Amniotic stem cell (primary cell): ENCODE measurements at places on chromosomes 1 and 21.

DNA sequence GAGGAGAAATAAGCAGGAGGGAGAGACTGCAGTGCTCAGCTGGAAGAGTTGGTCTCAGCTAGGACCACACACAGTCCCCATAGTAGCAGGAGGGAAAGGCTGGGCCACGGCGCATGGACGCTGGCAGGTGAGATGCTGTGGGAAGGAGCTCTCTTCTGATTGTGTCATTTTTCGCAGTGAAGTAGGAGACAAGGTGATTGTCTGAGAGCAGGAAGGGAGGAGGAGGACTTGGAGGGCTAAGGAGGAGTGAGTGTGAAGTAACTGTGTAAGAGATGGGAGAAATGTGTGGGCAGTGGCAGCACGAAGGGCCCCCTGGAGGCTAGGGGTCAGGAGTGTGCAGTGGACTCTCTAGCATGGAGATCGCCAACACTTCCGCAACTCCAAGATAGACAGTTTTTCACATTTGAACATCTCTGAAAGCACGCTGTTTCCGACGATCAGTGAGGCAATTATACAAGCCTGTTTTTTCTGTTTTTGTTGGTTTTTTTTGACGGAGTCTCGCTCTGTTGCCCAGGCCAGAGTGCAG is 26.4 kb upstream of the KCNC4 start:
- no peak for DNase-seq

DNA sequence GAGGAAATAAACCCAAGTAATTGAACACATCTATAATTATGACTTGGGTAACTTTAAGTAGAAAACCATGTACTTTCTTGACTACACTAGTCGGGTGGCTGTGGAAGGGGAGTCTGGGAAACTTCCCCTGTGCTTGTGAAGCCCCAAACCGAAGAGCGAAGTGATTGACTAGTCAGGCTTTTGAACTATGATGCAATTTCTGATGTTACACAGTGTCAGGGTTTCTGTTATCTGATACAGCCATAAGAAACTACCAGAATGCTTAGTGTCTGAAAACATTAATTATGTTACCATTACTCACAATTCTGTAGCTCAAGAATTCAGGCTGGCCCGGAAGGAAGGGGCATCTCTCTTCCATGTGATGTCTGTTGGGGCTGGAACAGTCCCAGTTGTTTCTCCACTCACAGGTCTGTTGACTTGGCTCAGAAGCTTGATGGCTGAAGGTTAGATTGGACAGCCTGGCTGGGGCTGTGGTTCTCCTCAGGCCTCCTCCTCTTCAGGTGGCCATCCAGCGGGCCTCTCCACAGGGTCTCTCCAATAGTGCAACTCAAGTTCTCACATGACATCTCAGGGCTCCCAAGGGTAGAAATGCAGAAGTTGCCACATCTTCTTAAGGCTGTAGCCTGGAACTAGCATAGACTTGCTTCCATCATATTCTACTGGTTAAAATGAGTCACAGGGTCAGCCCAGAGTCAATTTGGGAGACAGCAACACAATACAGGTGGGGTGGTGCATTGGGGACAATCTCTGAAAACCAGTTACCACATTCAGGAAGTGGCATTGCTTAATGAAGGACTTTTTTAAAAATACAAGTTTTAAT is 8.3 kb upstream of the C8B start:
- DNase-seq: no peak

DNA sequence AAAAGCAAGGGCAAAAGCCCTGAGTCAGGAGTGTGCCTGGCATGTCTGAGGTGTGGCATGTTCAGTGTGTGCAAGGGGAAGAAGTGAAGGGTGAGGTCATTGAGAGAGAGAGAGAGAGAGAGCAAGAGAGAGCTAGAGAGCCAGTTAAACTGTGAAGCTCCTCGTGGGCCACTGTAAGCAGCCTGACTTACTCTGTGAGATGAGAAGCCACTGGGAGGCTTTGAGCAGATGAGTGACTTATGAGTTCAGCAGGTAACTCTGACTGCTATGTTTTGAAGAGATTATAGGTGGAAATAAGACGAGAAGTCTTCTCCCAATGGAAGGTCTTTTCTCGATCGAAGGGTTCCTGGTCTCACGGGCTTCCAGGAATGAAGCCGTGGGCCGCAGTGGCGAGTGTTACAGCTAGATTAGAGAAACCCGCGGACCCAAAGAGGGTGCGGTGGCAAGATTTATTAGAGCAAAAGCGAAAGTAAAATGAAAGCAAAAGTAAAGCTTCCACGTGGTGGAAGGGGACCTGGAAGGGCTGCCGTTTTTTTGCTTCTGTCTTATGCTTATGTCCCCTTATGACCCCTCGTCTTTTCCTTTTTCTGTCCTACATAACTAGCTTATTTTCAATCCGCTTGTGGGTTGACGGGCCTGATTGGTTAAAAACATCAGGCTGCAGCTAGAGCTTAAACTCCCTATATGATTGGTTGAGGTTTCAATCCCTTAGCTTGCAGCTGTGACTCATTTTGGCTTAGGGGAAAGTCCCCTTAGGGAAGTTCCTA is 323.1 kb upstream of the FAM78B start:
- DNase-seq: no peak

DNA sequence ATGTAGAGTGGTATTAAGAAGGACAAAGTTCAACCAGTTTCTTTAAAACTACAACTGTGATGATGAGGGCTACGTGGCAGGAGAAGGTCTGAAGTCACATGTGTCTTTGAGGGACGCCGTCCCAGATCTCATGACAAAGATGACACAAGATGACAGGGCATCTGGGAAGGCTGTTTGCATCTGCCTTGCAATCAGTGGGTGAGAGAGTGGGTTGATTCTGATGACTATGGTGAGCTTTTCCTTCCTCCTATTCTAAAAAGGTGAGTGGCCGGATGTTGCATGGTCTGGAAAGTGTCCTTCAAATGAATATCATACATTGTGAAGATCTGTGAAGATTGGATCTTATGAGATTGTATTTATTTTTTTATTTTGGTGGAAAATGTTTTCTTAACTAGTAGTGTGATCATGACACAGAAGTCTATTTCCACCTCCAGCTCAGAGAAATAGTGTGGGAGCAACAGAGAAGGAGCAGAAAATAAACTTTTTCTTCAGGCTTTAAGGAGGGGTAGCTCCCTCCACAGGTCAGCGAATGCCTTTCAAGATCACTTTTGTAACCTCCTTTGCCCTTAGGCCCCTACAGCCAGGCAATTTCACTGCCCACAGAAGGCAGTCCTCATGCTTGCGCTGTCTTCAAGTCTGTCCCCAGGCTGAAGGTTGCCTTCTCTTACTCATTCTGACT is 76.0 kb upstream of the ATF3 start:
- no peak for DNase-seq

DNA sequence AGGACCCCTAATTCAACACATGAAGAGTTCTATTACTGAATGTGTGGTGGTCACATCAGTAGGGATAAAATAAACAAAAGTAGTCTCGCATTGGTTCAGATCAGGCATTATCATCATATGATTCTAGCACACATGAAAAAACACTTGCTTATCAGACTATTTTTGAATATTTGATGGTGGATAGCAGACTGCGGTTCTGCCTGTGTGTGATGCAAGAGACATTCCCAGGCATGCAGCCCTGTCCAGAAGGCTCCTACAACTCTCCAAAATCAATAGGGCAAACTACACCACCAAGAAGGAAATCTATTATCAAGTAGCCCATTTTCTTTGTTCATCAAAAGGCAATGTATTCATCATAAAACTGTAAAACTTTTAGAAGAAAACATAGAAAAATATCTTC is 304.7 kb downstream of the DUSP10 start:
- DNase-seq: no peak

DNA sequence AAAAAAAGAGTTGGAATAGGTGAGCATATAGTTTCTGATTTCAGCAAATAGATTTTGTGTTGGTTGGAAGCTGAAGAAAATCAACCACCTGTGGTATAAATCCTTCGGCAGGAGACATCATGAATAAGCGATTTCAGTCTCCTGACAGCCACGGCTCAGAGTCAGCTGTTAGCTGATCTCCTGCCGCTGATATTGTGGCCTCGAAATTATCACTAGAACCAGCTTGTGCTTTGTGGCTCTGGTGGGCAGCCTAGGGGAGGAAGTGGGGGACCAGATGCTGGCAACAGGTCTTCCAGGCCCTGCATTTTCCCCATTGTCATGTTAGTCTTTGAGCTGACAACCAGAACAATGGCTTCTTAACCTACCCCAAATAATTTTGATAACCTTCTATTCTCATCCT is 842 bp upstream of the GCSAML start:
- DNase-seq: no peak

DNA sequence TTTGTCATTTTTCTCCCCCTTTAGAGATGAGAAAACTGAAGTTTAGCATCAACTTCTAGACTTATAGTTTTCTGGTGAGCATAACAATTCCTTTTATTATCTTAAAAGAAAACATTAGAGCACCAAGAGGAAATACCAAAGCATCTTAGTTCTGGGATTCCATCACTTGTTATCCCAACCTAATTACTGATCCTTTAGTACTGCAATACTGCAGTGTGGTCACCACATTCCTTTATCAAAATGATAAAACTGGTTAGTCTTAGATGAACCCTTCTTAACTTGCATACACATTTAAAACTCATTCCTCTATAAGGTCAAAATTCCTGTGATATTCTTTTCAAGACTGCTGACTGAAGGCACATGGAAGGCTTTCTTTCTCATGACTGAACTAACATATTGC is 23.1 kb downstream of the SOD1 start:
- DNase-seq: no peak

DNA sequence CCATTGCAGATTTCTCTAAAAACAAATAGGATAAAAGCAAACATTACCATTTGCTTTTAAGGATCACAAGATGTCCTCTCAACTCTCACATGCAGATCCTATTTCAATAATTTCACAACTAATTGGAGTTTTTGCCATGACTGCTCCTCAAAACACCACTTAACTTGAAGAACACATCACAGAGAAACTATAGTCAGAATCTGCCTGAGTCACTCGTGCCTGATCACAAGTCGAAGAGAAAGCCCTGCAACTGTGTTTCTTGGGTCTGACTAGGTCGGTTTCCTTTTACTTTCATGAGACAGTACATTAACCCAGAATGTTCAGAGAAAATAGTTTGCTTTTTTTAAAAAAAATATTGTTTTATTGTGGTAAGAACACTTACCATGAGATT is 46.3 kb upstream of the SMYD2 start:
- no peak for DNase-seq

- DNase-seq: no peak
These were observed 17.5 kb downstream of the KPNA6 start for GRCh38 chr1:32125313-32125712.

DNA sequence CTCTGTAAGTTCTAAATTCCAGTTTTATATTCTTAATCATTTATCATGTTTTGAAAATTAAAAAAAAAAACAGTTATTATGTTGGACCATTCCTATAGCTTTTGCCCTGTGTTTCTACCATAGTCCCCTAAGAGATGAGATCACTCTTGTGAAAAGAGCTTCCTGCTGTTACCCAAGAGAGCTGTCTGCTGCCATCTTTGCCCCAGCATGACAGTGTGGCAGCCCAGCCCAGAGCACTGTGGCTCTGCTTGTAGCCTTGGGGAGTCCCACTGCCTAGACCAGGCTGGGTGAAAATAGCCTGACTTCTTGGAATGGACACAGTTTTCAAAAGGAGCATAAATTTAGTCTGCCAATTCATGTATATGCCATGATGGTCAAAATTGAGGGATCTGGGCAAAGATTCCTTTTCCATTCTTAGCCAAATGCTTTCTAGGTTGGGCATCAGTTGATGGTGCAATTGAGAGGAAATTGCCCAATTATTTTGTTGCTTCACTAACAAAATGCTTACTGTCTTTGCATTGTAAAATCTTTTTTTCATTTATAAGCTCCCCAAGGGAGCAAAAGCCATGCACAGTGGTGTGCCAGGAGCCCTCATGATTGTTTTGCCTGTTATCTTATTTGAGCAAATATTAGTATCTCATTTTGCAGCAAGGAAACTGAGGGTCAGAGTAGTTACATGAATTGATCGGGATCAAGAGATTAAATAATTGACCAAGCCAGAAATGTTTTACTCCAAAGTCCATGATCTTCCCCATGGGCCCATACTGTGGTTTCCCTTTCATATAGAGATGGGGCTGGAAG is 72.8 kb downstream of the ETS2 start:
- no peak for DNase-seq

GRCh38 chr1:4527819-4528218 is 126.6 kb upstream of the AJAP1 start:
- no peak for DNase-seq
